ENCODE measurements at places on chromosomes 3 and 15.

- no peak for DNase-seq
These were observed 2.4 kb downstream of the SEMA6D start for GRCh38 chr15:47719730-47720129.

DNA sequence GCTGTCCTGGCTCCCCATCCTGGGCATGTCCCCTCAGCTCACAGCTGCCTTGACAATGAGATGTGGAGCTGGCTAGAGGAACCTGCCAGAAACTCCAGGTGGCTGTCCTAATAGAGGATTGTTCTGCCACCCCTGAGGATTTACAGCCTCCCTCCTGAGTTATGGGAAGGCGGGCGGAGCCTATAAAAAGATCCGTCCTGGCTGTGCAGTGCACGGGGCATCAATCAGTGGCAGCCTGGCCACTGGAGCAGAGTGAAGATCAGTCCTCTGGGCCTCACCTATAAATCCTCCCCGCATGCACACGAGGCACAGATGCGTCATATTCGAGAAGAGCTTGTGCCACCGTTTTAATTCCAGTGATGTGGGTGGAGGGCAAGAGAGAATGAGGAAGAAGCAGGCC lies 90.0 kb downstream of the MEGF11 start:
- no peak for DNase-seq

- DNase-seq: no peak
These were observed 6.1 kb upstream of the PRKCD start for GRCh38 chr3:53154881-53155285.

DNA sequence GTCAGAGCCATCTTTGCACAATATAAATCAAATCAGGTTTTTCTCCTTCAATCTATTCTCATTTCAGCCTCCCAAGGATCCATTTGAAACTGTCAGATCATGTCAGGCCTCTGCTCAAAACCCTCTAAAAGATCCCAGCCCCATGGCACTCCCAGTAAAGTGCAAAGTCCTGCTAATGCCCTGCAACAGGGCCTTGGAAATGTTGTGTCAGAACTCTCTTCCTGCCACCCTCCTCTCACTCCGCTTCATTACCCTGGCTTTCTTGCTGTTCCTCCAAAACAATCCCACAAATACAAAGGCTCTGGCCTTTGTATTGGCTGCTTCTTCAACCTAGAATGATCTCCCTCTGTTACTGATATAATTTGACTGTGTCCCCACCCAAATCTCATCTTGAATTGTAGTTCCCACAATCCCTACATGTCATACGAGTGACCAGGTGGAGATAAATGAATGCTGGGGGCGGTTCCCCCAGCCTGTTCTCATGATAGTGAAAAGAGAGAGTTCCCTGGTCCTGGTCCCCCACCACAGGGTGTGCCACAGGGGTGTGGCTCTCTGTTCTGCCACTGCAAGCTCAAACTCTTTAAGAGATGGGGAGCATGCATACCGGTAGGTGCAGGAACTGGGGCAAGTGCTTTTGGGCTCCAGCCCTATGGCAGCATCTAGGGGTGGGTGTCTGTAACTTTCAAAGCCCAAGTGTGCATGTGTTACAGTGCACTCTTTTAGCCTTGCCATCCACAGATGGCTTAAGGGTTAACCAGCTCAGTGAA lies 22.9 kb upstream of the TRA2B start:
- DNase-seq: no peak

DNA sequence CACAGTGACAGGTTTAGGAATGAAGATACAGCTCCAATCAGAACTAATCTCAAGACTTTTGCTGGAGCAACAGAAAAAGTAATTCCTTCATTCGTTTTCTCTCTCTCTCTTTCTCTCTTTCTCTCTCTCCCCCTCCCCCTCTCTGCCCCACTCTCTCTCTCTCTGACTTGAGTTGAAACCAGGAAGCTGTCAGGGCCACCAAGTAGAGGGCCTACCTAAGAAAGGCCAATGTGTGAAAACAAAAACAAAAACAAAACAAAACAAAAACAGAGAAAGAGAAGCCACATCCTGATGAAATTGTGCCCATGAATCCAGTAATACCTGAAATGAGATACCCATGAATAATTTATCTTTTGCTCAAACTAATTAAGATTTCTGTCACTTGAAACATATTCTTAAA lies 72.9 kb downstream of the ATP8B4 start:
- DNase-seq: no peak

Measured in WTC11 (cell line).